ENCODE measurements at places on chromosomes 2 and 18. TPM values are rescaled to one million over a fixed set of nuclear protein-coding genes. Genes with fewer than 3 reads are reported as not detected.

The SCN3A gene
- 1.8 TPM for total RNA-seq

DNA sequence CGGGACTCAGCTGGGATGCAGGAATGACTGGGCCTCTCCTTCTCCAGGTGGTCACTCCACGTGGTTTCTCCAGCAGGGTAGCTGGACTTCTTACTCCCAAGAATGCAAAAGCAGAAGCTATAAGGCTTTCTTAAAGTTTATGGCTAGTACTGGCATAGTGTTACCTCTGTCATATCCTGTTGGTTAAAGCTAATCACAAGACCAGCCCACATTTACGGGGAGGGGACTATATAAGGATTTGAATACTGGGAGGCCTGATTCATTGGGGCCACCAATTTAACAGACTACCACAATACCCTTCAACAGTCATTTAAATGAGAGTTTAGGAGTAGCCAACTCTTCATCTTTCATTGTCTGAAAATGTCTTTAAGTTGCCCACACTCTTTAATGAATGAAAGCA, 94.4 kb upstream of the TSPYL6 start:
- no peak overlapping the region for H3K4me3 ChIP-seq
- no peaks in the 10 kb centered on the region for H3K4me1 ChIP-seq
- no peak overlapping the region for H3K27ac ChIP-seq
- no peaks in the 10 kb centered on the region for H3K27me3 ChIP-seq
- no peaks in the 10 kb centered on the region for H3K36me3 ChIP-seq

DNA sequence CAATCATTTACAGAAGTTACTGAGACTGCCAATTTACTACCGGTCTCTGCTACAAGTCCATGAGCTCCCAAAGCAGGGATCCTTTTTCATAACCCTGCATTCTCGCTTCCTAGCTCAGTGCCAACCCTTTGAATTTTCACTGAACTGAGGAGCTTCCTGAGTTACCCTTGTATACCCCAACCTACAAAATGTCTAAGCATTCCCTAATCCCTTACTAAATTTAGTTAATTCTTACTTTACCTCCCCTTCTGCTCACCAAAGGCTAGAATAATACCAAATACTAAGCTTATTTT, 9.6 kb downstream of the MAT2A start:
- peaks cover 18% of the 10 kb centered on the region for H3K4me1 ChIP-seq
- no peak overlapping the region for H3K27ac ChIP-seq
- no peaks in the 10 kb centered on the region for H3K27me3 ChIP-seq
- H3K36me3 ChIP-seq: peaks cover 61% of the 10 kb centered on the region
- no peak for DNase-seq

DNA sequence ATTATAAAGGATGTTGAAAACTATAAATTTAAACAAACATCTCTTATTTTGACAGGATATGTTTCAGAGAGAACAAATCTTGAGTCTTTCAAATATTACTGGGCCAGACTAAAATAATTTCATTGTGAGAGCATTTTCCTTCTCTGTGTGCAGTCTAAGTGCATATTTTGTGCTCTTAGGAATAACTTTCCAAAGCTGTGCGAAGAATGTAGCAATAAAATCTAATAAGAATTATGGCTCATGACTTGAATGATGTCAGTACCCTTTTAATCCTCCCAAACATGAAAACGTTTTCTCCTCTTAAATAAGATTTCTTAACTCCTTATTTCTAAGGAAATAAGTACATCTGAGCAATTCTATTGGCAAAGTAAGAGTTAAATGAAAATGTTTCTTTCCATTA, 76.2 kb upstream of the EFEMP1 start:
- H3K4me1 ChIP-seq: no peaks in the 10 kb centered on the region
- H3K27ac ChIP-seq: no peak overlapping the region
- no peak for DNase-seq
- H3K4me3 ChIP-seq: no peak overlapping the region

GRCh38 chr2:218833023-218833609, 1.5 kb upstream of the PRKAG3 start:
- H3K27me3 ChIP-seq: no peaks in the 10 kb centered on the region
- peak overlapping the region; percentile 38 for H3K27ac ChIP-seq
- H3K4me3 ChIP-seq: no peak overlapping the region
- H3K4me1 ChIP-seq: peaks cover 31% of the 10 kb centered on the region
- no peak for DNase-seq

DNA sequence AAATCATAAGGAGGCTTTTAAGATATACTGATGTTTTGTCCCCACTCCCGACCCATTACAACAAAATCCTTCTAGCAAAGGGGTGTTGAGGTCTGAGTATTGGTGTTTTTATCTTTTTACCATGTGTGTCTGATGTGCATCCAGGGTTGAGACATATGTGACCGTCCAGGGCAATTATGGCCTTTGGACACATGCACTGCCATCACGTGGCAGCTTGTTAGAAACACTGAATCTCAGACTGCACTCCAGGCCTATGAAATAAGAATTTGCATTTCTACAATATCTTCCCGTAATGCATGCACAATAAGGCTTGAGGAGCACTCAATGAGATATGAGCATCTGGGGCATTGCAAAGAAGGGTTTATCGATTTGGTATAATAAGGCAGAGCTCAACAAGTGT, 235.1 kb upstream of the ZNF804A start:
- no peaks in the 10 kb centered on the region for H3K4me1 ChIP-seq
- H3K27me3 ChIP-seq: no peaks in the 10 kb centered on the region
- no peak overlapping the region for H3K27ac ChIP-seq
- no peak for DNase-seq
- H3K4me3 ChIP-seq: no peak overlapping the region
